C1 segment of cervical spinal cord (tissue), 14 donors: ENCODE measurements at places on chromosomes 1 and 21.

DNA sequence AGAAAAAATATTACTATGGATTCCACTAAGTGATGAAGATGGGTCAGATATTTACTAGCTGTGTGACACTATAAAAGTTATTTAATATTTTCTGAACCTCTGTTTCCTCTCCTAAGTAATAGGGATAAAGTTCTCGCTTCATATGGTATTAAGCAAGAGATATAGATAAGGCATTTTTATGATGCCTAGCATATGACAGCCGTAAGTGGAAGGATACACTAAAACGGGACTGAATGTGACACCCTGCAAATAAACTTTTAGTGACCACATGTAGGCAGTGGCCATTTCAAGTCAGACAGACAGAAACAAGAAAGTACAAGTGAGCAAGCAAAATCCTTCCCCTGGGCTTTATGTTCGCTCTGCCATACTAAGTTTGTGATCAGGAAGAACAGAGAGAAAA, 14.2 kb downstream of the GBP3 start:
- no peak for DNase-seq

DNA sequence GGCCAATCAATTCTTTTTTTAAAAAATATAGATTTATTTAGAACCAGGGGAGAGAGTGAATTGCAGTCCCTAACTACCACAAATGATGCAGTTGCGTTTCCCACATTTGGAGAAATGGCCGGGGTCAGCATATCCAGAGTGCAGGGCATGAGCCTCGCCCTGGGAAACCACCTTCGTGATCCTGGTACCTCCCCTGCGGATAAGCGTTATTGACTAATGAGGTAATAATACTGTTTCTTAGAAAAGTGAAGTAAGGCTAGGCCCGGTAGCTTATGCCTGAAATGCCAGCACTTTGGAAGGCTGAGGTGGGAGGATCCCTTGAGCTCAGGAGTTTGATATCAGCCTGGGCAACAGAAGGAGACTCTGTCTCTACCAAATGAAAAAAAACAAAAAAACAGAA, 111.5 kb upstream of the SLC45A1 start:
- no peak for DNase-seq

DNA sequence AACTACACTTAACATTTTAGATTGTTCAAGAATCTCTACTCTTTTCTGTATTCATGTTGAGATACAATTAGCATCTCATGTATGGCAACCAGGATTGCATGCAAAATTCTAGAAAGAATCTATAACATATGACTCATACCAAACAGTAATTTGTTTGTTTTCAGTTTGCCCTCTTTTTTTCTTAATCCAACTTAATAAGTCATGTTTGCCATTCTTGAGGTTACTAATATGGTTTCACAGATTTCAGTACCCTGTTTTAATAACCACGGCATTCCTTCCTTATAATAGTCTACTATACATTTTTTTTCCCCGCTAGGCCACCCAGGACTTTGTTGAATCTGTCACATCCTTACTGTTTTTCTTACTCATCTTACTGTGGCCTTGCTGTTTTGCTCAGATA, 140.8 kb downstream of the FMN2 start:
- no peak for DNase-seq

DNA sequence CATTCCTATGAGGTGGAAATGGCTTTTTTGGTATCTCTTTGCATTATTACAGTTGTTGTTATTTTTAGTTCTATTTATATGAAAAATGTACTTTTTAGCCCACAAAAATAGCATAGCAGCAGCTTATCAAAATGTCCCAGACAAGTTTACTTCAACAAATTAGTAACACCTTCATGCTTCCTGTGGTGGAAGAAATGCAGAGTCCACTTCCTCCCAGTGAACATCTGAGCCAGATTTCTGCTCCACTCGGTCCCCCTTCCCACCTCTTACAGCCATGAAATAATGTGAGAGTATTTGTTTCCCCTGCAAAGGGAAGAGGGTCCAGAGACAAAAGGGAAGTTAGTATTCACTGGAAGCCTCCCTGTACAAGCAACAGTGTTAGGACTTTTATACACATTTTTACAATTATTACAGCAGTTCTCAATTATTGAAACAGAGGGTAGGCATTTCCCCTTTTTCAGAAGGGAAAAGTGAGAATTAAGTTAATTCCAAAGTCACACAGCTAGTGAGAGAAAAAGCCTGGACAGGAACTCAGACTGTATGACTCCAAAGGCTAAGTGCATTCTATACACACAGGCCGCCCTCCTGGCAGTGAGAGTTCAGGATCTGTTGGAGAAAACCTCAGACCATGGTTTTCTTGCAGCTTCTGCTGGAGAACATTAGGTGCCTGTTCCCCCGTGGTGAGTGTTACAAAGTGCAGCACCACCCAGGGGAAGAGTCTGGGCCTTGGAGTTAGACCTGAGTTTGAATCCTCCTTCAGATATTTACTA, 126.5 kb downstream of the PBX1 start:
- no peak for DNase-seq

- DNase-seq: no peak
Measured at GRCh38 chr1:182392050-182393028, 749 bp upstream of the GLUL start.
